ENCODE measurements at places on chromosomes 4 and X.

- peak; percentile 14 for DNase-seq
Observed at GRCh38 chr4:26619784-26620183, 35.9 kb downstream of the TBC1D19 start.

DNA sequence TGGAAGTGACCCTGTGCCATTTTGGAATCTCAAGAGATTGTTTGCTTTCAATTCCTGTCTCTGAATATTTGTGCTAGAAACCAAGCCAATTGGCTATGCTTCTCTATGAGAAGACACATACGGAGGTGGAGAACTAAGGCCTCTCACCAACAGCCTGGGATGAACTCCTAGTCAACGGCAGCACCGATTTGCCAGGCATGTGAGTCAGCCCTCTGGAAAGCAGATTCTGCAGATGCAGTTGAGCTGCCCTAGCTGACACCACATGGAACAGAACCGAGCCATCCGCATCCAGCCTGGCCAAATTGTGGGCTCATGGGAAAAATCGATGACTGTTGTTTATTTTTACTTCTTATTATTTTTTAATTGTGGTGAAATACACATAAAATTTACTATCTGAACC lies 58.2 kb upstream of the WDFY3 start:
- DNase-seq: no peak

DNA sequence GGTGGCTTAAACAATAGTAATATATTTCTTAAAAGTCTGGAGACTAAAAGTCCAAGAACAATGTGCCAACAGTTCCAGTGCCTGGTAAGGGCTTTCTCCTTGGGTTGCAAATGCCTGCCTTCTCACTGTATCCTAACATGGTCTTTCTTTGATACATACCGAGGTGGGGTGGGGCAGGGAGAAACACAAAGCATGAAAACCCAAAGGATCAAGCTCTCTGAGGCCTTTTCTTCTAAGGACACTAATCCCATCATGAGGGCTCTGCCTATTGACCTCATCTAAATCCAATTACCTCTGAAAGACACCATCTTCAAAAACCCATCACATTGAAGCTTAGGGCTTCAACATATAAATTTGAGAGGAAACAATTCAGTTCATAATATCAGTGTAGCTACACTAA lies 311.3 kb downstream of the GRID2 start:
- no peak for DNase-seq

- DNase-seq: no peak
Observed at GRCh38 chr4:153159016-153159415, 45.2 kb upstream of the TRIM2 start.

DNA sequence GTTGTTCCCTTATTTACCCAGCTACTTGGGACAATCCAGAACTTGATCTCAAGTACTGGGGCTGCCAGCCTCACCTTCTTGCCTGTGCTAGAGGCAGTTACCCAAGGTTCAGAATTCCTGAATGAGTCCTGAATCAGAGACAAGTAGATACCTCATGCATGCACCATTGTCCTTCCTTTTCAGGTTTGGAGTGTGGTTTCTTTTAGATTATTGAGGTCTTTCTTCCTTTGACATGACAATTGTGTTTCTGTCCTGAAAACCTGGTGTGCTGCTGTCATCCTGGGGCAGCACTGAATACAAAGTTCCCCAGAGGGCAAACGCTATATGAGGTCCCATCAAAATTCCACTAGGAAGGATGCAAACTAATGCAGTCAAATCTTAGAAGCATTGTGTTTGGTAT lies 3.5 kb downstream of the CXCL2 start:
- DNase-seq: no peak

- no peak for DNase-seq
Observed at GRCh38 chrX:38278682-38279081, 48.6 kb downstream of the RPGR start.
